RCC 7860 (cell line): ENCODE measurements at places on chromosomes 16 and 17.

- DNase-seq, result peak; percentile 52
These were observed 17.7 kb downstream of the PSMD11 start for GRCh38 chr17:32461853-32462617.

DNA sequence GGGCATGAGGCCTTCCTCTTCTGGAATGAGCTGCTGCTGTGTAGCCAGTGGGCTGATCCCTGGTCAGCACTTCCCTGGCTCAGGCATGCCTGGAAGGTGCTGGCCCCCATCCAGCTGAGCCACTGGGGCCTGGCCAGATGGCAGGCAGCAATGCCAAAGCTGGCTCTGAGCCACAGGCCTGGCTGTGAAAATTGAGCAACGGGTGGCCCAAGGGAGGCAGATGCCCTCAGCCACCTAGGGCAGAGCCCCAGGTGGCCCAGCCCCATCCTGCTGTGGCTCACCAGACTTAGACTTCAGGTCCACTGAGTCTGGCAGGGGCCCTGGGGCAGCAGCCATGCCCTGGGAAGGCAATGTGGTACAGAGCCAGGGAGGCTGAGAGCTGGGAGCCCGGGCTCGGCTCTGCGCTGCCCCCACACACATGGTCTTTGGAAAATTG lies 8.5 kb upstream of the CRHR1 start:
- DNase-seq, result no peak

- no peak for DNase-seq
These were observed 23.0 kb downstream of the KCNJ16 start for GRCh38 chr17:70098030-70098429.

- DNase-seq, result no peak
These were observed 15.4 kb downstream of the RHBDL3 start for GRCh38 chr17:32281011-32281451.

DNA sequence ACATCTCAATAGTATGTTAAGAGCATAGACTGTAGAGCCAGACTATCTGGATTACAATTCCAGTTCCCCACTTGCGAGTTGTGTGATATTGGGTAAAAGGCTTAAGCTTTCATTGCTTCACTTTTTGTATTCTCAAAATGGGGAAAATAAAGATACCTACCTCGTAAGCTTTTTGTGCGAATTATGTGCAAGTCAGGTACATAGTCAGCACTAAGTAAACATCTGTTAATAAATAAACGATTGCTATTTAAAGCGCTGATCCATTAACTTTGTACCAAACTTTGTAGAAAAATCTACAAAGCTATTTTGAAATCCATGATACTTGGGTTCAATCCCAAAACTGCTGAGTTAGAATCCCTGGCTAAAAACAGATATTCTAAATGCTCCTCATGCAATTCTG lies 19.6 kb downstream of the ABCA6 start:
- no peak for DNase-seq

GRCh38 chr16:57763285-57764005 lies 27.9 kb downstream of the KATNB1 start:
- DNase-seq, result no peak
